ENCODE measurements at places on chromosomes 3 and 15.

DNA sequence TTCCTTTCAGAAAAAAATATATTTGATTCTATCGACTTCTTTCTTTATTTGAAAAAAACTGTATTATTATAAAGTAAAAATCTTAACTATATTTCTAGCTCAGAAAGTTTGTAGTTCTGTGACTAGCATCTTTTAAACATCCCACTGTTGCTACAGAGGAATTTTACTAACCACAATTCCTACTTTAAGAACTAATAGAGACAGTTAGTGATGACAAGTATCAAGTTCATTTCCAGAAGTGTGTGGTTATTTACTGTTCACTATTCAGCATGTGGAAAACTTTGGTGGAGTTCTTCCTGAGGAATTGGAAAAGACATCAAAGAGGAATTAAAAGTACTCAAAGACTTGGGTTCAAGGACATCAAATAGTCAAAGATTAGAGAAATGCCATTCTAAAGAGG is 524.1 kb upstream of the CBLB start:
- no peak for DNase-seq

GRCh38 chr15:98981851-98982722 is 25.5 kb downstream of the PGPEP1L start:
- no peak for DNase-seq

- DNase-seq: no peak
Measured at GRCh38 chr15:88637841-88638625, 783 bp upstream of the ISG20 start.

GRCh38 chr15:48855501-48856440 is 22.2 kb upstream of the EID1 start:
- DNase-seq: no peak

DNA sequence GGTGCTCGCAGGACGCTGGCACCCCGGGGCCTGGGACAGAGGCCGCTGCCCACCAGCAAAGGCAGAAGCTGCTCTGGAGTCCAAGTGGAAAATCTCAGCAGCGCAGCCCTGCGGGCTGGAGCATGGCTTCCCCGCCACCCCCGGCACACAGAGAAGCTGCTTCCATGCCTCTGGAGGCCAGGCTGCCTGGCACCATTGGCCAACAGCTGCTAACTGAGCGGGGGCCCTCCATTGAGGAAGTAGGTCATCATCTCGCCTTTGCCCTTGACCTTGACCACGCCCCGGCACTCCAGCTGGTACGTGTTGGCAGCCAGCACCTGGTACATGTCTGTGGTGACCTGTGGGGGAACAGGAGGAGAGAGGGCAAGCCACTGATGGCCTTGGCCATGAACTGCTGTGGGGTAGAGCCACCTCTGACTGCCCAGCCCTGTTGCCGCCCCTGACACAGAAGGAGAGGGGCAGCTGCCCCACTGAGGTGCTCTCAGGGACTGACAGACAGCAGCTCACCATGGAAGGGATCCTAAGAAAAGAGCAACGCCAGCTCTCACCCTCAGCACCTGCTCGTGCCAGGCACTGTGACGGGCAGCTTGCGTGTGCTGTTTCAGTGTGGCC is 82.8 kb downstream of the SEC22A start:
- DNase-seq: no peak

GRCh38 chr15:41620536-41621199 is 39.5 kb upstream of the MGA start:
- DNase-seq: no peak

DNA sequence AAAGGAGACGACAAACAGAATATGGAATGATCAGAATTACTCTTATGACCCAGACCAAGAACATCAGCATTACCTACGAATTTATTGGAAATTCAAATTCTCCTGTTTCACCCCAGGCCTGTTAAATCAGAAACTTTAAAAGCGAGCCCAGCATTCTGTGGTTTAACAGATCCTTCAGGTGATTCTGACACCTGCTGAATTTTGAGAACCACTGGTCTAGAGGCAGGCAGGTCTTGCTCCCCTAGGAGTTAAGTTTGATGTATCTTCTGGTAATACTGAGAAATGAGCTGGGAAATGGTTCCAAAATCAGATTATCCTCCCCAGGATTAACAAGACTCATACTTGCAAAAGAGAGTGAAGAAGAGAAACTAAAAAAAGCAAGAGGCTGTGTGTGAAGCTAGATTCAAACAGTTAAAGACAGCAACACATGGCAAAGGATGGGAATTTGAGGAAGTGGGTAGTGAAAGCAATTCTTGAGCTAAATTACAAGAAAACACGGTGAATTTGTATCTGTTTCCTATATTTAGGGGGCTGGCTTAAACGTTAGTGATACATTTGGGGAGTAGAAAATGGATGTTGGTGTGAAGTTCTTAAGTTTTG is 66.0 kb downstream of the FLNB start:
- DNase-seq: no peak

- DNase-seq: no peak
Measured at GRCh38 chr3:112569265-112569664, 7.4 kb downstream of the SLC35A5 start.

- DNase-seq: no peak
Measured at GRCh38 chr15:39413558-39413957, 167.3 kb upstream of the THBS1 start.

DNA sequence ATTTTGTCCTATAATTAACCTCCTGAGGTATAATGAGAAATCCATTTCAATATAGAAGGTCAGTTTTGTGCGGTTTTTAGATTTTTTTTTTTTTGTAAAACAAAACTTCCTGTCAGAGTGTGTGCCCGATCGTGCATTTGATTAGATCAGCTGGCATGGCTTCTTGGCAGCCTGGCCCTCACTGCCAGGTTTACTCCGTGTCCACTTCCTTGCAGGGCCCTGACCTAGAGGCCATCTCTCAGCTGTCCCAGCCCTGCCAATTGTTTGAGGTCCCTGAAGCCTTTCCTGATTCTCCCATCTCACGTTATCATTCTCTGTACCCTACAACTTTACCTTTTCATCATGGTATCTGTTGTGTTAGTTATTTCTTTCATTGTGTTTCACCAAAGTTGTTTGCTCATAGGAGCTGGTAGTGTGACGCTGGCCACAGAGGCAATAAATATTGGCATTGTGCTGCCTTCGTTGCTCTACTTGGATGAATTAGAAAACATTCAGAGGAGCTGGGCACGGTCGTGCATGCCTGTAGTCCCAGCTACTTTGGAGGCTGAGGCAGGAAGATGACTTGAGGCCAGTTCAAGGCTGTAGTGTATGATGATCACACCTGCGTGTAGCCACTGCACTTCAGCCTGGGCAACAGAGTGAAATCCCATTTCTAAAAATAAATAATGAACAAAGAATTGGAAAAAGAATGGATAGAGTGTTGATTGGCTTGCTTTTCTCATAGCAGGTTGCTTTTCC is 202.0 kb downstream of the GHSR start:
- no peak for DNase-seq

DNA sequence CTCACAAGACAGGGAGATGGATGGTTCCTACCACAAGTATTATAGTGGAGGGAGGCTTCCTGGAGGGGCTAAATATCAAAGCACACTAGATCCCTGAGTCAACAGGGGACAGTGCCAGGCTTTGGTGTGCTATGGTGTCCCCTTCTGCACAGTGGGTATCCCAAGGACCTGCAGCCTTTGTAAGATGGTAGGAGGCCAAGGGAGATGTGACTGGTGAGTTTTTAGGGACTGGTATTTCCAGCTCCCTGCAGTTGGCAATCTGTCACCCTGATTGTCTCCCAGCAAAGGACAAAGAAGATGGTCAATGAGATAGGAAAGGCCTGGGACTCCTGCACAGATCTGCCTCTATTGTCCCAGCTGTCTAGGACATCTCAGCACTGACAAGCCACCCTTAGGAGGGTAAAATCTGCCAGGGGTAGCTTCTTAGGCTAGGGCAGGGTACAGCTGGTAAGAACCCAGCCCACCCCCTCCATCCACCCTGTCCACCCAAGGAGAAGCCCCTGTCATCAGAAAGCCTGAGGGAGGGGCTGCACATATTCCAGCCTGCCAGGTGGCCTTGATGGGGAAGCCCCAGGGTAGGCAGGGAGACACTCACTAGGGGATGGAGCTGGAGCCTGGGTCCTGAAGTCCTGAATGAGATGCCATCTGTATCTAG is 631 bp downstream of the CYP1A1 start:
- DNase-seq: no peak

DNA sequence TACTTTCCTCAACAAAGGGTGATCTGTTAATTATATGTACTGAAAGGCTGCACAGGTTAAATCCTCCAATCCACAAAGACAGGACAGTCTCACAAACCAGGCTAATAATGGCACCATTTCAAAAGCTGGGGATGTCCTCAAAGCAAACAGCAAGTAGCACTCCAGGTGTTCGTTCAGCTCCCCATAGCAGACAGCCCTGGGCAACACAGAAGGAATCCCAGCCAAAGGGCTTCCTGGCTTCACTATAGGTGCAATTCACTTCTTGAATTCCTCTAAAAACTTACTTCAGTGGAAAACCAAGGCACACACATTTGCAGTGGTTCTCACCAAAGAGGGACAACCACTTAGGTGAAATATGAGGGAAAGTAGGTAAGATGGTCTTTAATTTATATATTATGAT is 166.7 kb downstream of the CTNNB1 start:
- DNase-seq: no peak
